ENCODE measurements at places on chromosomes 5 and 9.

- DNase-seq: no peak
These were observed 451.6 kb upstream of the CD180 start for GRCh38 chr5:67648201-67648671.

GRCh38 chr5:78879516-78879915 lies 105.6 kb downstream of the ARSB start:
- no peak for DNase-seq

- DNase-seq: no peak
These were observed 98.9 kb downstream of the MAN2A1 start for GRCh38 chr5:109788596-109788995.

GRCh38 chr9:87516926-87517290 lies 19.2 kb downstream of the DAPK1 start:
- no peak for DNase-seq

GRCh38 chr9:14710804-14711203 lies 11.7 kb downstream of the CER1 start:
- DNase-seq: no peak

DNA sequence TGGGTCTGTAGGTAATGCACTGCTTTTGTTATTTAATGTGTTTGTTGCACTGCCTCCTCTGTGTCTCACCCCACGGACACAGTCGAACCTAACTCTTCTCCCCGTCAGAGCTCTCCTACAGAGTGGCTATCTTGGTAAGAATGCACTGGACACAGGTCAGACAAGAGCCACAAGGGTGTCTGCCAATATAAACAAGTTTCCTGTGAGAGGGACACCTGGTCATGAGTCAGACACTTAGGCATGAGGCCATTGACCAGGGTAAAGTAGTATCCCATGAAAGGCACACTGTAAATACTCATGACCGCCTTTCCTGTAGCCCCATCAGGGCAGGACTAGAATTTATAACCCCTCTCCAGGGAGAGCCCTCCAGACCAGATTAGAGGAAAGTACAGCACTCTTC lies 115.5 kb downstream of the SLC12A2 start:
- DNase-seq: no peak

DNA sequence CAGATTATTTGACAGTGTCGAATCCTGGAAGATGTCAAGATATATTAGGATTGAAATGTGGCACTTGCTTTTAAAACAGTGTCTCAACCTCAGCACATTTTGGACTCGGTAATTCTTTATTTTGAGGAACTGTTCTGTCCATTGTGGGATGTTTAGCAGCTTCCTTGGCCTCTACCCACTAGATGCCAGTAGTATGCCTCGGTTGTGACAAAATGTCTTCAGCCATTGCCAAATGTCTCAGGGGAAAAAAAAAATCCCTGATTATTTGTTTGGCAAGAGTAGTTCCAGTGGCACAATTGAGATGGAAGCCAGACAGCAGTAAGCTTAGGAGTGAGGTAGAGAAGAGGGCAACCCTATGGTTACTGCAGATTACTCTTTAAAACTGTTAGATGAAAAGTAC lies 694.5 kb upstream of the RIOK2 start:
- no peak for DNase-seq

- DNase-seq: no peak
These were observed 93.9 kb downstream of the YTHDC2 start for GRCh38 chr5:113607361-113607760.

- no peak for DNase-seq
These were observed 285.9 kb downstream of the ARL15 start for GRCh38 chr5:54024466-54024865.

DNA sequence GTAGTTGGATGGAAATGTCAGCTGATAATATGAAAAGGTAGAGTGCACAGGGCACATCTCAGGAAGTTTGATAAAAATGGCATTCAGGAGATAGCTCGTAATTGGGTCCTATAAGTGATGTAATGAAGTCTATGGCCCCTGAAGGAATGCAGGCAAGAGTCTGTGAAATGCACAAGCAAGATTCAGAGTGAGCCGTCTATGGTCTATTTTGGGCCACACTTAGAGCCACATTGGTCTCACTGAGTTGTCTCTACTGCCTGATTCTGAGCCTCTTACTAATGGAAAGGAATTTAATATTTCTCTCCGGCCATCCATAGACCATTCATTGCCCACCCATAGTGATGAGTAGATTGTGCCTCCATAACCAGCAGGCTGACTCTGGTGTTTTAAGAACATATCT lies 111.3 kb upstream of the KCNN2 start:
- no peak for DNase-seq

DNA sequence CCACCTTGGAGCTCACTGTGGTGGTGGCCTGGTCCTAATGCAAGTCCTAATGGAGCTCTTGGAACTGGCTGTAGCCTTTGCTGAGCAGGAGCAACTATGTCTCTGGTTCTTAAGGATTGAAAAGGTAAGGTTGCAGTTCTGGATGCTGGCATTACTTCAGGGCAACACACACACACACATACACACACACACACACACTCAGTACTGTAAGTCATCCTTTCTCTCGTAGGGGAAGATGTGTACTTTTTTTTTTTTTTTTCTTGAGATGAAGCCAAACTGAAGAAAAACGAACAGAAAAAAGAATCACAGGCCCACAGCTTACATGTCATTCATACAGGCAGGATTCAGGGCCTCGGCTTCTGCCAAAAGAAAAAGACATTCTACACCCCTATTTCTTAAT lies 81.1 kb upstream of the RPS23 start:
- DNase-seq: no peak

- no peak for DNase-seq
These were observed 223.6 kb upstream of the EFNA5 start for GRCh38 chr5:107894361-107894760.

DNA sequence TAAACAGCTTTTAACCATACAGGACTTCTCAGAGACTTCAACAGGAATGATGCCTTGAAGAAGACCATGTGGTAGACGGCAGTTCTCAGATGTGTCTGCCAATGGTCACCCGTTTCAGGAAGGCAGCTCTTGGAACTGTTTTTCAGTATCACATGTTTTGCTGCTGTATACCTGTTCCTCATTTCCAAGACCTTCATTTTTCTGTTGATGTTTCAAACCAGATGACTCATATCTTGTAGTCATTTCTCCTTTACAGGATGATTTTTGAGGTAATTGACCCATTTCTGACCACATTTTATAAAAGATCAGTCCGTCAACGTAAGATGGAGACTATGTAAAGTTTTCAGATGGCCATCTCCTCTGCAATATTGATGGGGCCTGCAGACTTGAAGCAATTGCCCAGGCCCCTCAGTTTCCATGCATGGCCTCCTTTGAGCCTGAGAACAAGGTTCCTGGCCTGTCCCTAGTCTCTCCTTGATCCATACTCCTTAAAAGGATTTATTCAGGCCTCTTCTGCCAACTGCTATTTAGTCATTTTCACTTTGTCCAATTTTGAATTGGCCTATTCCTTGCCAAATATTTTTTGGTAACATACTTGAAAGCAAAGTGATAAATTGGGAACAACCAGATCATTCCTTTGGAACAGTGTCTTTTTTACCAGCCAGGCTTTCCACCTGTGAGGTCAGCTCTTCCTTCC lies 128.6 kb downstream of the PDZD2 start:
- DNase-seq: no peak

DNA sequence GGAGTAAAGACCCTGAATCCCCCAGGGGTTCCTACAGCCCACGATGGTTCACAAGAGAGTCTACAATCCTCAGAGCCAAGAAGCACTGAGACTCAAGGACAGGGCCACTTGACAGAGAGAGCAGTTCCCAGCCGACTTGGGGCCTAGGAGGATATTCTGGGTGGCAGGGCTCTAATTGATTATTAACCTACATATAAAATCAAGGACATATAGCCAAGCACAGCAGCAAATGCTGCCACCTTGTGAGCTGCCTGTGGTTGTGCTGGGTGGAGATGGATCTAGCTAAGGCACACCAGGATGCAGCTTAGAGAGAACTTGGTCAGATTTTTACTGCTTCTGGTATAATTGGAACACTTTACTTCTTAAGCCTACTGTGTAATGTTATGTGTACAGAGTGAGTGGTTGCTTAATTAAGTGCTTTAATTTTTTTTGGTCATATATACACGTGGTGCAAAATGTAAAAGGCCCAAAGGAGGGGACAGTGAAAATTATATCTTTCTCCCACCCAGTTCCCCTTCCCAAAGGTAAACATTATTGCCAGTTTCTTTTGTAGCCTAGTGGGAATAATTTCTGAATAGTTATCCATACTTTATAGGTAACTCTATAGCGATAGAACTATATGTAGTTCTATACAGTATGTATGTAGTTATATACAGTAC lies 78.8 kb downstream of the F2RL2 start:
- DNase-seq: no peak

- DNase-seq: no peak
These were observed 220.0 kb downstream of the SNCAIP start for GRCh38 chr5:122532035-122532434.

DNA sequence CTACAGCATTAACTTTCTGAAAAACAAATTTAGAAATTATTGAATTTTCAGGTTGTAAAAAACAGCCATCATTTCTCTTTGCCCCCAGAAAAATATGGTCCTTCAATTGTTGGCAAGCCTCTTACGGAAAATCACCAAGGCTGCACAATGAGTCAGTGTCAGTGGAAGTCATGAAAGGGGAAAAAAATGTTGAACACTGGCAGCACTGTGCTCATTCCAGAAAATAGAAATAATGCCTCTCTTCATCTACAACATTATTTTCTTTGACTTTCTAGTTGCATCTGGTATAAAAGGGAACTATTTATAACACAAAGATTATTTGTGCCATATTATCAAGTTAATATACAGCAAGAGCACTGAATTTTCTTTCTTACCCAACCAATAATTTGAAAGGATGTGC lies 26.7 kb upstream of the STK32A start:
- no peak for DNase-seq

DNA sequence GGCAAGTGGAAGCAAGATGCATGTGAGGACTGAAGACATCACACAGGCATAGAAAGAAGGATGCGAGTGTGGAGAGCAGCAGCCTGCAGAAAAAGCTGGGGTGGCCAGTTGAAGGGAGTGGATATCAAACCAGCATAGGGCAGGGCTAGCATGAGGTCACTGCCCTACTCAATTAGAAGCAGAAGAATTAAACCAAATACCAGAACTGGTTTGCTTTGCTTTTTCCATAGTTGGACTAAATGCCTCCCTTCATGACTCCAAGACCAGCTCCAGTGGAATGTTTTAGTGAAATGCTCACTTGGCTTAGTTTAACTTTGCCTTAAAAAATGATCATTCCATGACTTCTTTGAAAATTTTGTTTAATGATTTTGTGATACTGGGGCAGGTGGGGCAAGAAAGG lies 45.8 kb downstream of the TMEM167A start:
- no peak for DNase-seq

GRCh38 chr9:123643518-123643917 lies 286.4 kb downstream of the DENND1A start:
- no peak for DNase-seq

- no peak for DNase-seq
These were observed 10.9 kb upstream of the ZNF366 start for GRCh38 chr5:72518001-72518683.

- DNase-seq: no peak
These were observed 68.7 kb downstream of the RAPGEF1 start for GRCh38 chr9:131671133-131671520.
